Esophagus squamous epithelium (tissue), 5 donors: ENCODE measurements at places on chromosomes 2 and 18. TPM values are rescaled to one million over a fixed set of nuclear protein-coding genes. Genes with fewer than 3 reads are reported as not detected.

The NAT8 gene
- total RNA-seq = not detected

The BBS5 gene
- 7.1 TPM for total RNA-seq

The VWC2L gene
- total RNA-seq = not detected

The D2HGDH gene
- total RNA-seq = 19.5 TPM

The GCG gene
- not detected for total RNA-seq

The IL1F10 gene
- total RNA-seq = 0.53 TPM

GRCh38 chr2:235371018-235371417 lies 122.8 kb upstream of the AGAP1 start:
- DNase-seq = no peak

DNA sequence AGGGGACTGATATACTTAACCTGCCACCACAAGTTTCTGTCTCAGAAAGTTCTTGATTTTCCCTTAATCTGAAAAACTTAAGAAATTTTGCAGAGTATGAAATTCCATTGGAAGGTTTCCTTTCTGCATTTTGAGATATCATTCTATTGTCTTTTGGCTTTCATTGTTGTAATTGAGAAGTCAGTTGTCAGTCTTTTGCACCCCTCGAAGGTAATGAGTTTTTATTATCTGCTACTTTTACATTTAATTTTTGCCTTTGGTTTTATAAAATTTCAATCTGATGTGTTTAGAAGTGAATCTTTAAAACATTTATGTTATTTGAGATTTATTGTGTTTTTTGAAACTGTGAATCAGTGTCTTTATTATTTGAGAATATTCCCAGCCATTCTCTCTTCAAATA lies 4.8 kb upstream of the IL36A start:
- no peak for DNase-seq

- DNase-seq = no peak
Observed at GRCh38 chr2:135782231-135782630, 40.6 kb downstream of the UBXN4 start.

GRCh38 chr2:160427629-160428404 lies 65.8 kb downstream of the RBMS1 start:
- no peak for DNase-seq

GRCh38 chr2:134842930-134843490 lies 4.6 kb downstream of the ACMSD start:
- no peak for DNase-seq

- no peak for DNase-seq
Observed at GRCh38 chr2:56192664-56193305, 9.0 kb downstream of the CCDC85A start.

DNA sequence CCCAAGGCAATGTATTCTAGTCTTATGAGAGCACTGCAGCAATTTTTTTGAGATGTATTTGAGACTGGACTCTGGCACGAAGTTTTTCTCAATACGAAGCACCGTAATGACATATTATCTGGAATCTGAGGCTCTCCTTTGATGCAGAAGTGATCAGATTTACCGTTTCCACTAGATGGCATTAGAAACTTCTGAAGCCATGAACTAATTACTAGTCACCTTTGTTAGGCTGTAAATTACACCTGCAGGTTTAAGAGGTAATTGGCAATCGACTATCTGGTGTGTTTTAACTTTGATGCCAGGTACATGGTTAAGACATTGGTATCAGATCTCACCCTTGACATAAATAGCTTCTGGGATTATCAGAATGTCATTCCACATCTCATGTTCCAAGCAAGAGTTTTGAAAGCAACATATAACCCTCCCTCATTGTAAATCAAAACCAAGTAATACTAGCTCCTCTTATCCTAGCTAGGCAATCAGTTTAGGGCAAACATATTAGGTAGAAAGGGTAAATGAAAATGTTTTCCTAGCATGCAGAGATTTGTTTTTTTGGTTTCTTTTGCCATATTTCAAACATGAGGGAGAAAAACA lies 254.6 kb upstream of the SPRED2 start:
- DNase-seq = no peak

- DNase-seq = no peak
Observed at GRCh38 chr2:170255971-170256370, 78.0 kb downstream of the MYO3B start.
